Fibroblast of skin of left quadriceps (primary cell): ENCODE measurements at places on chromosomes 4 and X.

DNA sequence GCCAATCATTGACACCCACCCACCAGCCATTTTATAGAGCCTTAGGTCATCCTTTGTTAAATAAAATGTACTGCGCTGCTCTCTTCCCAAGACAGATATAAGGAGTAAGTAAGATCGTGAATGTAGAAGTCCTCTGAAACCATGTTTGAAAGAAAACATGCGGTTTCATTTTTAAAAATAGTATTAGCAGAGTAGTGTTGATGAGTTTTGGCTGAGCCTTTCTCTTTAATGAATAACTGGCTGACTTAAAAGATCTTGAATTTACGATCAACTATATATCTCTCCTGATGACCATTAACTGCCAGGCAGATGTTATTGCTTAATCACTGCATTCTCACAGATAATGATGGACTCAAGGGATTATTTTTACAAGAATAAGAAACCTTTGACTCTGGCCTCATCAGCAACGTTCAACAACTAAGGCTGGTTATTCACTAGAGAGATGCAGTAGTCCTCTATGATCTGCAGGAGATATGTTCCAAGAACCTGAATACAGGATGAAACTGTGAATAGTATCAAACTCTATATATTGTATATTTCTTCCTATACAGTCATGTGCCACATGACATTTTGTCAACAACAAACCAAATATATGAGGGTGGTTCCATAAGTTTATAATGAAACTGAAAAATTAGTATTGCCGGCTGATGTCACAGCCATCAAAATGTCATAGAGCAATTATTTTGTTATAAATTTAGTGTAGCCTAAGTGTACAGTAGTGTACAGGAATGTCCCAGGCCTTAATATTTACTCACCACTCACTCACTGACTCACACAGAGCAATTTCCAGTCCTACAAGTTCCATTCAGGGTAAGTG lies 80.8 kb downstream of the FAM13A start:
- no peak for DNase-seq

GRCh38 chrX:77003956-77004355 lies 443.2 kb upstream of the FGF16 start:
- peak; percentile 29 for DNase-seq

GRCh38 chr4:187184508-187184907 lies 460.9 kb upstream of the FAT1 start:
- no peak for DNase-seq

- no peak for DNase-seq
These were observed 296.2 kb downstream of the FRMPD4 start for GRCh38 chrX:12434493-12434892.

GRCh38 chrX:9486786-9487387 lies 22.0 kb downstream of the TBL1X start:
- DNase-seq: no peak
